ENCODE measurements at places on chromosomes 7 and 10.

DNA sequence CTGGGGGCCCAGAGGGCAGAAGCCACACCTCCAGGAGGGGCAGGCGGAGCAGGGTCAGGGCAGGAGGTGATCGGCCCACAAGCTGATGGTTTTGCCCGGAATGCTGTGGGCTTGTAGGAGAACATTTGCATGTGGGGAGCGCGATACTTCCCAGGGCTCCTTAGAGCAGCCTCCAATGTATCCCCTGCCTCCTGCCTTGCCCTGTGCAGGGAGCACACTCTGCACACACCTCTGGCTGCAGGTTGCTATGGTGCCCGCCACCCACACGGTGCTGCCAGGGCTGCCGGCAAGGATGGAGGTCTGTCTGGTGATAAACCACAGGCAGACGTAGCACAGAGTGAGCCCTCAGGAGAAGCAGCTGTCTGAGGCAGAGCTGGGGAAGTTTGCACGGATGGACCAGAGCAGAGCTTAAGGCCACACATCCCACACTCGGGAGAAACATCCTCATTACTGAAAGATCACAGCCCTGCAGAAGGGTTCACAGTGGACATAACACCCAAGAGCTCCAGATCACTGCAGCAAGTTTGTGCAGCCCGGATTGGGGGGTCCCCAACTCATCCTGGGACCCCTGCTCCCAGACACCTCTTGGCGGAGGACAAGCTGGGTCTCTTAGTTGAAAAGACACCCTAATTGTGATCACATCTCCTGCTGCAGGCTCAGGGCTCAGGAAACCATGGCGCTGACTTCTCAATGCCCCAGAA, 41.8 kb downstream of the VIPR2 start:
- DNase-seq: peak; percentile 29

DNA sequence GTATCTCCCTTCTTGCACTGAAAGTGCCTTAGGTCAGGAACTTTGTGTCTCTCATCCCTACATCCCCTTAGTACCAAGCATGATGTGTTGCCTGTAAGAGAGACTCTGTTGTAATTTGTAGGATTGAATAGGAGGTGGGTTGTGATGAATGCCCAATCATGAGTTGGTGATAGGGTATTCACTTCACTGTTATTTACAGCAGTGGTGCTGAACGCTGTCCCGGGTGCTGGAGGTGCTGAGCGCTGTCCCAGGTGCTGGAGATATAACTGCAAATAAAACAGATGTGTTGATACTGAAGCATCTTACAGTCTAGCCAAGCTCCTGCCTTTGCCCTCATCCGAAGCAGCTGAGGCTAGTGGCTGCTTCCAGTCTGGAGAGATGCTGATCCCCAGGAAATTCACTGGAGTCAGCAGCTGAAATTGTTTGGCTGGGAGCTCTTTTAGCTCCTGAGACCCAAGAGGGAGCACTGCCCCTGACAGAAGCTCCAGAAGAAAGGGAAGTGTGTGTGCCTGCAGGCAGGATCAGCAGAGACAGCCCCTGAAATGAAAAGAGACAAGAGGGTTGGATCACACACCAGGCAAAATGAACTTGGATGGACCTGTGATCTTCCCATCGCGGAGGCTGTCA, 183.4 kb downstream of the SORCS3 start:
- no peak for DNase-seq

DNA sequence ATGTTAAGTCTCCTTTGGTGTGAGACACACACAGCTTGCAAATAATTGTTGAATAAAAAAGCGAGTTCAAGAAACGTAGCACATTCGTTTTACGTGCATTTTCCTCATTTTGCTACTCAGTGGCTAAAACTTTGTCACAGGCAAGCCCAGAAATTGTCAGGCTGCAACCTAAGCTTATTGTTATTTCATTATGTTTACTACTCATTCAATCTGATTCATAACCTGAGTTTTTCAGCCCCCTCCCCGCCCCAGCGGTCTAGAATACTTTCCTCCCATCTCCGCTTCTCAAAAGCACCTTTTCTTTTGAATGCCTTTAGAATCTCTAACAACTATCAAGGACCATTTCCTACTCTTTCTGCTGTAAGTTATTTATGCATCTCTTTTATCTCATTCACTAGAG, 1.1 kb downstream of the FAM133B start:
- no peak for DNase-seq

GRCh38 chr10:118397391-118397790, 55.3 kb upstream of the FAM204A start:
- no peak for DNase-seq

DNA sequence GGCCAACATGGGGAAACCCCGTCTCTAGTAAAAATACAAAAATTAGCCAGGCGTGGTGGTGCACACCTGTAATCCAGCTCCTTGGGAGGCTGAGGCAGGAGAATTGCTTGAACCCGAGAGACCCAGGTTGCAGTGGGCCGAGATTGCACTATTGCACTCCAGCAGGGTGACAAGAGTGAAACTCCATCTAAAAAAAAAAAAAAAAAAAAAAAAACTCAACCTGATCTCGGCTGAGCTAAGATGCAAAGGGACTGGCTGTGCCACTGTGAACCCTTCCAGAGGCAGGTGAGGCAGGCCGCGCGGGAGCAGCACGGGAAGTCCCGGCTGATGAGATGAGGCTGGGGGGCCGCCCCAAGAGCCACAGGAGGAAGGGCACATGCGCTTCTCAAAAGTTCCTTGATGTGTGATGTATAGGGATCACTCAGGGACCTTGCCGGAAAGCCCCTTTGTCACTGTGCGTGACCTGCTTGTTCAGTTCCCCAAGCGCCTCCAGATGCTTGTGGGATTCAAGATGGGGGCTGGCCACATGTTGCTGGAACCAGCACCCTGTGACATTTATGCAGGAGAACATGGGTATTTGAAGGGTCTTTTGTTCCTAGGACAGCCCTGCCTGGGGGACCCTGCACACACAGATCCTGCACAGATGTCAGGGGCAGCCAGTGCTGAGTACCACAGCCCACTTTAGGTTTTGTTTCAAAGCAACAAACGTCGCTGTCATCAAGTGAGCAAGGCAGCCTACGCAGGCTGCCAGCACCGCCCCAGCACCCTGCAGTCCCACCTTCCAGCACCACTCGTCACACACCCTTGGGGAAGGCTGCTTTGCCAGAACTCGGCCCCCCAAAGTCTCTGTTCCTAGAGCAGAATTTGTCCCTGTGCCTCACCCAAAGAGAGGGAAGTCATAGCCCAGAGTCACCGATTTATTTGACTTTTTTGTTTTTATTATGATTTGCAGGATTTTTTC, 74.8 kb upstream of the SH2B2 start:
- DNase-seq: no peak

DNA sequence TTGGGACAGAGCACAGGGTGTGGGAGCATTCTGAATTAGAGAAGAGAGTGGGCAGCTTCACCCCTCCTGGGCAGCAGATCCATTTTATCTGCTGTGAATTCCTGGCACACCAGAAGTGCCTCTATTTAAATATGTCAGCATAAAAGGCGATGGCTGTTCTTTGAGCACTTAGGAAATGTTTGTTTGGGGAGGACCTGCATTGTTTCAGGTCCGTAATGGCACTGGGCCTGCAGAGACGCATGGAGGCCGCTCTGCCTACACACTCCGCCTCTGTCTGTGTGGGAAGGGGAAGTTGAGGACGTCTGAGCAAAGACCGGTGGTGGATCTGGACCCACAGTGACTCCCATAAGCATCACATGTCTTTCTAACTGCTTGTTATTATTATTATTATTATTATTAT, 253.2 kb downstream of the CAMK1D start:
- DNase-seq: no peak

- peak; percentile 59 for DNase-seq
These were observed 46.8 kb downstream of the VIPR2 start for GRCh38 chr7:159097661-159098423.

GRCh38 chr10:359093-359492, 223.8 kb downstream of the ZMYND11 start:
- DNase-seq: no peak

DNA sequence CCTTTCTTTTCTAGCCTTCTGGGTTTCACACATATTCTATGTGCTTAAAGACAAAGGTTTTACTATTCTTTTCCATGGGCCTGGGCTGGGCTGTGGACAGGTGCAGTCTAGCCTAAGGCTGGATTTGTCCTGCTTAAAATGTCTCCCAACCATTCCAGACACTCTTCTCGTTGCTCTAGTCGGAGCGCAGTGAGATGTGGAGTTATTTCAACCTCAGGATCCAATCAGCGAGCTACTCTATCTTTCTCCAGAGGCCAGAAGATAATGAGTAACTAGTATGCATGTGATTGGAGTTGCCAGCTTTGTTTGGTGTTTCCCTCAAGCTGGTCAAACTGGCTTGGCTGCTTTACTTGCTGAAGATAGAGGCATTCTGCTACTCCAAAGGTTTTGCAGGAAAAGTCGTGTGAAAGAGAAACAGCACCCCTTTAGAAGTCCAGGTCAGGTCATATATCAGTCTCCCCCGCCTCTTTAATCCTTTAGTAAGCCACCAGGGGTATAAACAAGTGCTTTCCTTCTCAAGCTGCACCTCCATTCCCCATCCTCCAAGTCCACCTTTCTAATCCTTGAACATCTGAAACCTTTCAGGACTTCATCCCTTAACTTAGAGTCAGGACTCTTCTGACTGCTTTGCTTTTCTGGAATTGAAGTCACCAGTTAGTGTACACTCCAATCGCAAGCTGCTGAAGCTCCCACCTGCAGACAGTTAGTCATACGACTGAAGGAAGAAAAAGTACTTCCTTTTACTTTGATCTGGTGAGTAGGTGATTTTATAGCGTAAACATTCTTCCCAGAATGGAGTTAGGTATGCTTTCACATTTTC, 78.8 kb downstream of the DNMBP start:
- peak; percentile 76 for DNase-seq

GRCh38 chr7:152762056-152762455, 2.5 kb downstream of the ACTR3B start:
- DNase-seq: no peak

DNA sequence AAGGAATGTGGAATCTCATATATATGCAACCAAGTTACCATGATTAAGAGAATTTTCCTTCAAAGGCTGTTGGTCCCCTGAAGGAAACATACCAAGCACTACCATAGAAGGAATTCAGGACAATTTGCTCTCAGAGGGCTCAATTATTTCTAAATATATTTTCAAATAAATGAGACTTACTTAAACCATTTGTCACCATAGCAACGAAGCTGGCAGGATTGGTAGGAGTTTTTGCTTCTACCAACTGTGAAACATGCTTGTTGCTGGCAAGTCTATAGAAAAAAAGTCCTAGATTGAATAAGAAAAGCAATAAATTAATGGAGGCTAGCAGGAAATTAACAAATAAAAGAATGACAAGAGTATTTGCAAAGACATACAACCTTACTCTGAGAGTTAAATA, 156.9 kb upstream of the NPSR1 start:
- DNase-seq: no peak

GRCh38 chr10:14142606-14143250, 188.0 kb downstream of the FRMD4A start:
- DNase-seq: no peak

DNA sequence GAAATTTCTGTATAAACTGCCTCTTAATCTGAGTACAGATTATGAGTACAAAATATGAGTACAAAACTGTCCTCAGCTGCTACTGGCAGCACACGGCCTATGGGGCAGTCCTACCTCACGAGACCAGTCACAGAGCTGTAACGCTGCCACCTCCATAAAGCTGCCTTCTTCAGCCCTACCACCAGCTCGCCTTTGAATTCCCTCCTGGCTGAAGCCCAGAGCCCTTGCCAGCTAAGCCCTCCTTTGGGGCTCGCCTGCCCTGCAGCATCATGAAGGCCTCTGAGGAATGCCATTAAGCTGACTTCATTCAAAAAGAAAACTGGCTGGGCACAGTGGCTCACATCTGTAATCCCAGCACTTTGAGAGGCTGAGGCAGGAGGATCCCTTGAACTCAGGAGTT, 180.0 kb upstream of the SH2B2 start:
- no peak for DNase-seq

Measured in RWPE2 (cell line).